ENCODE measurements at places on chromosomes 2 and 18.

- no peak for DNase-seq
Observed at GRCh38 chr2:198660501-198660900, 797.2 kb downstream of the SATB2 start.

DNA sequence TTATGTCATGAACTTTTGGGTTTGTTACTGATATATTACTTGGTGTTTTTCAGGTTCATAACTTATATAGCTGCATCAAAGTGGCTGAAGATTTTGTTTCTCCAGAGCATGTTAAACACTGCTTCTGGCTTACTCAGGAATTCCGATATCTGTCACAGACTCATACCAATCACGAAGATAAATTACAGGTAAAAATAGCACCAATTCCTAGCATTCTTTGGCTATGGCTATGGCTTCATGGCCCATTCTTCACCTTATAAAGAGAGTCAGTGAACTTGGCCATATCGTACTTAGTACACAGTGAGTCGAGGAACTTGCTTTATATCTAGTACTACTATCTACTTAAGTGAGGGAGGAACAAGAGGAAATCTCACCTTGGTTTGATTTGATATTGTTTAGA is 49.9 kb downstream of the KDM3A start:
- no peak for DNase-seq

- peak; percentile 24 for DNase-seq
Observed at GRCh38 chr18:49814147-49814499, 790 bp upstream of the ACAA2 start.

DNA sequence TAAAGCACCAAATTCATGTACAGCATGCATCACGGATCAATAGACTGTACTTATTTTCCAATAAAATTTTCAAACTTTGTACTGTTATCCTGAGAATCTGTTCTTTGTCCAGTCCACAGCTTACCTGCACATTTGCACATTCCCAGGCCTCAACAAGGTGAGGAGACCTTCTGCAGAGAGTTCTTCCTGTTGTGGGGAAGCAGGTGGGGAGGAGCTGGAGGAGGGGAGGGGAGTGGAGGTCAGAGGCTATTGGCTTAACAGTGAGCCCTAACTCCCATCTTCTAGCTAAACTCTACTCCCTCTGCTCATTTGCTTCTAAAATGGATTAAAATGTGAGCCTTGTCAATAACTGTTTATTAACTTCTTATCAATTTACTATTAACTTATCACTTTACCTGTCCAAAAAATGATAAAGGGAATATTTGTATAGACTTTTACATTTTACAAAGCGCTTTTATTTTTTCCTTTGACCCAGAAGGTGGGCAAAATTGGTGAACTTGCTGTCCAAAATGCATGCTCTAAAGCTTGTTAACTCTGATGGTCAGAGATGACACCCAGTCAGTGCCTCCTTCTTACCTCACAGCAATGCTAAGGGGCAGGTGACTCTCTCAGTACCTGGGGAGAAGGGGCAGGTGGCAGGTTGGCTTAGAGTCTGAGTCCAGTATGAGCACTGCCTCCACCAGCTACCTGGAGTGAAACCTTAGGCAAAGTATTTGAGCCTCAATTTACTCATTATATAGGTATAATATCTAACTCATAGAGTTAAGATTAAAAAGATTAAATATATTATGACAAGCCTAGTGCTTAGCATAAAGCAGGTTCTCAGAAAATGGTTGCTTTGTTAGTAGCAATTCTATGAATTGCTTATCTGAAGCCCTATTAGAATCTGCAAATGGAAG is 6.8 kb upstream of the IL1RL2 start:
- no peak for DNase-seq

- no peak for DNase-seq
Observed at GRCh38 chr2:175684466-175684865, 317.6 kb downstream of the LNPK start.

- peak; percentile 91 for DNase-seq
Observed at GRCh38 chr2:222690564-222691200, 19.2 kb downstream of the MOGAT1 start.

GRCh38 chr2:233087713-233088112 is 27.6 kb downstream of the INPP5D start:
- DNase-seq = no peak

DNA sequence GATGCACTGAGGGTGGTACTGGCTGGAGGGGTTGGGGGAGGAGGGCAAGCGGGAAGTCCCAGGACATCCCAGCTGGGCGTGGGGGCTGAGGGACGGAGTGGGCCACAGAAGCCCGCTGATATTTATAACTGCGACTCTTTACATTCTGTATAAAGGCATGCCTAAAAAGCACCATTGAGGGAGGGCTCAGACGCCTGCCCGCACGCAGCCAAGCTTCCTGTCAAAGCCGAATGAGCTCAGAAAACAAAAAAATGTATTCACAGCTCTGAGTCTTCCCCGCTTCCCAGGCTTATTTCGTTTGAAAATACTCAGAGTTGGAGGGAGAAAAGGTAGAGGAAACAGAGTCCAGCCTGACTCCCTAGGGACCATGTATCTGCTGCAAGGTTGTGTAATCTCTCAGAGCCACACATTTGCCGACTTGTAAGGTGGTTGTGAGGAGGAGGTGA is 170.1 kb upstream of the HAAO start:
- peak; percentile 33 for DNase-seq

DNA sequence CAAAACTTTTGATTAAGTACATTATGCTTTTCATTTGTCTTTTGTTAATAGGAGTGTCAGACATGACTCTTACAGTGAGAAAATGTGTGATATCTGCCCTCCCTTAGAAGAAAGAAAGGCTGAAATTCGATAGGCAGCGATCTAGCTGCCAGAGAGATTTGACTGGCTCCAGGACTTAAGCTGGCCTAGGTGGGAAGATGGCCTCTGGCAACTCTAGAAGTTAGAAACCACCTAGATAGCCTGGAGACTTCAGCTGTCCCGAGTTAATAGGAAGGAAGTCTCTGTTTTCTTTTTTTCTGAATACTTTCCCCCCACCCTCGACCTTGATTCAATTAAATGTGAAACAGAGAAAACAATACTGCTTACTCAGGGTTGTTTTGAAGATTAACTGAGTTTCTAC is 1194.7 kb upstream of the CRIM1 start:
- no peak for DNase-seq

DNA sequence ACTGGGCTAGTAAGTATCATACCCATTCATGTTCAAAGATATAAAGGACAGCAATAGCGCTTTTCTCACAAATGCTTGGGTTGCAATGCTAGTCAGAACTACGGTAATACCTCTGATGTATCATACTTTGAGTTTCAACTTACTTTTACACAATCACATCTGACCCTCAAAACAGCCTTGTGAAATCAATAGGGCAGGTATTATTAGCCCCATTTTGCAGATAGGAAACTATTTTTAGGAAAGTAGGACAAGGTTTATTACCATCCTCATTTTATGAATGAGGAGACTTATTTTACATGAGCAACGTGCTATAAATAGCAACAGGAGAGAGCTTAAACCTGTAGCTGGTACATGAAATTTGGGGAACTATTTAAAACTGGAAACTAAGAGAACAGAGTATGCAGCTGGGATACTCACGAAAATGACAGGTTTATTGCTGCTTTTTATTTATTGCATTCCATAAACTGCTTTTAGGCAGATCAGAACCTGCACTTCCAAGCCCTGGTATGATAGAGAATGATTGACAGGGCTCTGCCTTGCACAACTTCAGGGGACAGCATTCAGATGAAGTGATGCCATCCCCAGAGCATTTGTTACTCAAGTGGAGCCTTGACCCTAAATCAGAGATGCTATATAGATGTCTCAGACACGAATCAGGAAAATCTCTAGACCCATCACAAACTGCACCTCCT is 42.4 kb upstream of the PPM1B start:
- no peak for DNase-seq

DNA sequence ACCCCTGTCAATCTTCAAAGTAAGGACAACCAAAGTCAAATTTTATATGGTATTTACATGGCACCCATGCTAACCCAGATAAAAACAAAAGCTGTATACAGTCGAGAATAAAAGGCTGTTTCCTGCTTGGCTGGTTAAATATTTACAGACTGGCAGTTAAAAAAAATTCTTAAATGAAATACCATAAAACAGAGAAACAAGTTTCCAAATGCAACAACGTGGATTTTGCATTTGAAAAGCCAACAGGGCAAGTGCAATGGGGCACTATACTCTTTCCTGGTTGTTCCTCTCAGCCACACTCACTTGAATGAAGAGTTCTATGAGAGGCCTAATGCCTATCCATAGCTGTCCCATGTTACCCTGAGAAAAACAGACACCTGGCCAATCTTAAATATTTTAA is 6.1 kb upstream of the NR4A2 start:
- DNase-seq = no peak

DNA sequence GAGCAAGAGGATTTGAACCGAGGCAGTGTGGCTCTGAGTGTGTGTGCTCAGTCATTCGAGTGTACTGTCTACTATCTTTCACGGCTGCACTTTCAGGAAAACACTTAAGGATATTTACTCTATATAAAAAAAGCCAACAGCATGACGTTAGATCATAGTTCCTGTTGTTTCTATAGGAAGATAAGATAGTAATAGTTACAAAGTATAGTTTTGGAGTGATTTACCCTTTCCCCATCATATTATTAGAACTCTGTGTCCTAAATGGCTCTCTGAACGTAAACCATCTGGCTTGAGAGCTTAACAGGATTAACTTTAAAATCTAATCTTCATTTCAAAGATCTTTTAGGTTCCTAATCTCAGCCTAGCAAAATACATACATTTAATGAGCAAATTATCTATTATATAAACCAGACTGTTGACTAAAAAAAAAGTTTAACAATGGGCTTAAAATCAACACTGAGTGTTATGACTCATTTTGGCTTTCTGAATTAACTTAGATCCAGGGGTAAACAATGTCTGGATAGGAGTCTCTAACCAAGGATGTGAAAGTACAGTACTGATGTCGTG is 150.3 kb upstream of the DNMT3A start:
- no peak for DNase-seq

DNA sequence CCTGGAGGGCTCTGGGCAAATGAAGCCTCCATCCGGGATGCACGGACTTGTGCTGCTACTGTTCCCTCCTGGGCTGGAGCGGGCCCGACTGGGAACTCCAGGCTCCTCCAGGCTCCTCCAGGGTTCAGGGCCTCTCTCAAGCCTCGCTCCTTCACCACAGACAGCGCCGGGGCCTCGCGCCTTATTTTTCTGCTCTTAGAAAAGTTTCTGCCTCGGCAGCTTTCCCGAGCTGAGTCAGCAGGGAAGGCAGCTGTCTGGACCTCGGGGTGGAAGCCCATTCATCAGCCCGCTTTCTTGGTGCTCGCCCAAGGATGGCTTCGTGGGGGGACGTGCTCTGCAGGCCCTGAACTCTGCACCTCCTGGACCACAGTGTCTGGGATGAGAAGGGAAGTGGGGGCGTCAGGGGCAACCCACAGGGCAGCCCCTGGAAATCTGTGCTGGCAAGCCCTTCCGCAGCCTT is 12.9 kb upstream of the TEX51 start:
- no peak for DNase-seq

GRCh38 chr2:177868806-177869205 is 203.8 kb downstream of the PDE11A start:
- no peak for DNase-seq

- no peak for DNase-seq
Observed at GRCh38 chr18:8365528-8365927, 243.7 kb upstream of the RAB12 start.

- DNase-seq = no peak
Observed at GRCh38 chr2:150832686-150833085, 345.2 kb upstream of the RND3 start.

DNA sequence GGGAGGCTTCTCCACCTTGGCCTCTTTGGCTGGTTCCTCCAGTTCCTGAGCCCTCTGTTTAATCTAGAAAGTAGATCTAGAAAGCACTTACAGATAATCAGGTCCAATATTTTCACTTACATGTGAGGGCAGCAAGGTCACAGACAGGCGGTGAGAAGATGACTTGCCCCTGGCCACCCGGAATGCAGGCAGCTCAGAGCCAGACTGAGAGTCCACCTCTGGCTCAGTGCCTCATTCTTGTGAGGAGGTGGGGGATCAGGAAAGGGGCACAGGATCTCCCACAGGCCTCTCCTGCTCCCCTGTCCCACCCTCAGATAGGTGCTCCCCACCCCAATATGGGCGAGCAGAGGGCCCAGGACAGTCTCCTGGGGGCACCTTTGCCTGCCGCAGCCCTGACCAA is 5.8 kb downstream of the WNT6 start:
- DNase-seq = no peak

- no peak for DNase-seq
Observed at GRCh38 chr2:139296672-139297209, 516.6 kb upstream of the NXPH2 start.

DNA sequence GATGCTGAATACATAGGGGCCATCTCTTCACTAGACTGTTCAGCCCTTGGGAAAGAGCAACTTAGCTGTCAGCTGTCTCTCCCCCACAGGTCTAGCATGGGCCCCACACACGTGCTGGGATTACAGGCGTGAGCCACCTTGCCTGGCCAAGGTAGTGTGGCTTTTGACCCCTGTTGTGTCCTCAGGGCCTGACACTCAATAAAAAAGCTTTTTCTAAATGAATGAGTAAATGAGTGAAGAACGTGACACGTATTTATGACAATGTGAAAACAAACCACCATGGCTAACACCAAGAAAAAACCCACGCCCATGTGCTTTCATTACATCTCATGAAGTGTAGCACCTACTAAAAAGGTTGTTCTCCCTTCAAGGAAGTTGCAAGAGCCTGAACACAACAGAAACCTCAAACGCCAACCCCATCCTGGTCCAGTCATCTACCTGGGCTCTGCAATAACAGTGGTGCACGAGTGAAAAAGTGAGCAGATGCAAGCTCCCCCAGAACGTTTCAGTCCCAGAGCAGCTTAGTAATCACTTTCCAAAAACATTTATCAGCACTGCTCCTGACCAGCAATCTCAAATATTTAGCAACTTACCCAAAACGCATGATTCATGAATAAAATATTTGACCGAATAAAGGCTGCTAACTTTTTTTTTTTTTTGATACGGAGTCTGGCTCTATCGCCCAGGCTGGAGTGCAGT is 3.4 kb downstream of the WDFY1 start:
- DNase-seq = no peak

- DNase-seq = no peak
Observed at GRCh38 chr2:222320436-222321395, 21.9 kb upstream of the PAX3 start.

GRCh38 chr2:158189526-158189925 is 87.8 kb downstream of the UPP2 start:
- DNase-seq = peak; percentile 6

- DNase-seq = no peak
Observed at GRCh38 chr2:240764605-240765004, 55.4 kb downstream of the KIF1A start.

DNA sequence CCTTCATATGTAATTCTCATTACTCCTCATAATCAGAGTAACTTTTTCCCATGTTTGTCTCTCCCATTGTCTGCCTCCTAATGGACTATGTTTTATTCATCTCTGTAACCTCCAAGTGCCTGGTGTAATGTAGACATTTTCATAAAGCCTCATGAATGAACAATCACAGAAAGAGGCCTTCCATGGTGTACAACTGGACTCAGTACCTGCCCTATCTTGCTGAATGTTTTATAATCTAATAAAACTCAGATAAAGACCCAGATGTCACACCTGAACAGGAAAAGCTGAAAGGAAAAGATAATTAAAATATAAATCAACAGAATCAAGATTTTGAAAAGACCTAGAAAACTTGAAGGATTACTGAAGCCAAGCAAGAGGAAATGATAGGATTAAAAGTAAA is 36.7 kb downstream of the RAB1A start:
- DNase-seq = no peak

Data from NAMALWA (cell line).